ENCODE measurements at places on chromosomes 7 and 10.

GRCh38 chr7:156639426-156640256 is 933 bp upstream of the RNF32 start:
- no peak for DNase-seq

- DNase-seq: no peak
These were observed 17.2 kb upstream of the CROT start for GRCh38 chr7:87328281-87328680.

- DNase-seq: no peak
These were observed 30.9 kb downstream of the MRPS33 start for GRCh38 chr7:140983802-140984201.

GRCh38 chr10:69492746-69493462 is 41.6 kb downstream of the TSPAN15 start:
- DNase-seq: no peak

DNA sequence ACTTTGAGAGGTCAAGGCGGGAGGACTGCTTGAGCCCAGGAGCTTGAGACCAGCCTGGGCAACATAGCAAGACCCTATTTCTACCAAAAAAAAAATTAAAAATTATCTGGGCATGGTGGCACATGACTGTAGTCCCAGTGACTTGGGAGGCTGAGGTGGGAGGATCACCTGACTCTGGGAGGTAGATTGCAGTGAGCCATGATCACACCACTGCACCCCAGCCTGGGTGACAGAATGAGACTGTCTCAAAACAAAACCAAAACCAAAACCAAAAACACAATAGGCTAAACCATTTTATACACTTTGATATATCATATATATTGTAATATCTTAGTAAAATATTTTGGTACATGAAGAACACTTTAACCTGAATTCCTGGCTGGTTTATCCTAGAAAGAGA is 101.6 kb downstream of the RAPGEF5 start:
- no peak for DNase-seq

- no peak for DNase-seq
These were observed 28.0 kb upstream of the COBL start for GRCh38 chr7:51344406-51345138.

GRCh38 chr7:64541438-64542359 is 21.2 kb downstream of the ZNF680 start:
- DNase-seq: peak; percentile 33

GRCh38 chr10:103692436-103692951 is 162.9 kb downstream of the SH3PXD2A start:
- no peak for DNase-seq

DNA sequence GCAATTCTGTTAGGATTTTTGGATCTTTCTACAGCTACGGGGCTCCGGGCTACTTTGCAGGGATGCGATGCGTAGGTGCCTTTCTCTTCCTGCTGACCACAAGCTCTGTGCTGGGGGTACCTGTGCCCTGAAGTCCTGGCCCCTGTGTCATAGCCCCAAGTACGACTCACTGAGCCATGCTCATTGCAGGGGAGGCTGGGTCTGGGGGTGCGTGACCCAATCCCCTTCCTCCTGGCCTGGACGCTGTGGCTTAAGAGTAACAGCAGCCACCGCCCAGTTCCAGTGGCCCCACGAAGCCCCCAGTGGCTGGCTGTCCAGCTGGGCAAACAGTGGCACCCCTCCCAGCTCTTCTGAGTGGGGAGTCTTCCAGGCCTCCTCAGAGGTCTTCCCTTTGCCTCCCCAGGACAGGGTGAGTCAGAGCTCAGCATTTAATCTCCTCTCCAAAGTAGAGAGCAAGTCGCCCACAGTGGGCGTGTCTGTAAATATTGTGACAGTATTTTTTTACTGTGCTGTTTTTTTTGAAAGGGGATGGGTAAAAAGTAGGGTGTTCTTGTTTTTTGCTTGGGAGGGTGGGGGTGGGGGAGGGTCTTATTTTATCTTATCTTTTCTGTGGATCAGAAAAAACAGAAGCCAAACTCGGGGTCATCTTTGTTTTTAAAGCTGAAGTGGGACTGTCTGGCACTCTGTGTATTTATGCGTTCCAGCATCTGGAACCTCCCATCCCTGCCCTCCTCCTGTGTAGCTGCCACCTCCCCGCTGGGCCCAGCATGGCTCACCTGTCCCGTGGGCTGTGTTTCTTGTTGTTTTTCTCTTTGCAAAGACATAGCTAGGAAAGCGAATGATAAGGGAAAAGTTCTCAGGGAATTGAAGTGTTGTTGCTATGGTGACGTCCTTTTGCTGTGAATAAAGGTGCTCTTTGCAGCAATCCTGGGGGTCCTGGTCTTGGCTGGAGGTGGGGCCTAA is 8.2 kb downstream of the LFNG start:
- DNase-seq: no peak

DNA sequence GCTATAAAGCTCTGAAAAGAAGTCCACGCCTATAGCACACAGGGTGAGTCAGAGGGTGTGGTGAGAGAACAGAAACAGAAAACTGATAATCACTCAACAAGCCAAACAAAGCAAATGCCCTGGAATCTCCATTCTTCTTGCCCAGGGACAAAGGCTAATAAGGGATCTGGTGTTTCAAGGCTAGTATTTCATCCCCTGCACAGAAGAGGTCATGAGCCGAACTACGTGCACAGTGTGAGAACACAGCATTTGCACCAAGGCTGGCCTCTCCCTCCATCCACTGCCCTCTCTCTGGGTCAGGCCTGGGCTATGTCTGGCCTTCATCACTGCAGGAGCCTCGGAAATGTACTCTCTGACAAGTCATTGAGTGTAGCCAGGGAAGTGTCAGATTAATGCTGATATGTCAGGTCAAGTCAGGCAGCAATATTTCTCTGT is 42.7 kb downstream of the PRR15 start:
- no peak for DNase-seq

DNA sequence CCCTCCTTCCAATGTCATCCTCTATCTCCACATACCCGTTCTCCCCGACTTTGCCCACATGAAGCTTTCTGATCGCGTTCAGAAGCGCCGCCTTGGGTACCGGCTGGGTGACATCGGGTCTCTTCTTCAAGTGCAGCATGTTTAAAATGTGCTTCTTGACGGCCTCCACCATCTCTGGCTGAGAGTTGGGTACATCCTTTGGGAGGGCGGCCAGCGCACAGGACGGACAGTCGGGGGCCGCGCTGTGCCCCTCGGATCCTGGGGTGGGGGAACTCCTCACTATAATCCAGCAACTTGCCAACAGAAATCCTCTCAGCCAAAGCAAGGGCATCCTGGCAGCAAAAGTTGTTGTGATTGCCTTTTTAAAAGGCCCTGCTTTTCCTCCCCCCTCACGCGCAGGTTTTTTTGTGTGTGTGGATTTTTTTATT is 2.8 kb downstream of the INHBA start:
- DNase-seq: no peak

DNA sequence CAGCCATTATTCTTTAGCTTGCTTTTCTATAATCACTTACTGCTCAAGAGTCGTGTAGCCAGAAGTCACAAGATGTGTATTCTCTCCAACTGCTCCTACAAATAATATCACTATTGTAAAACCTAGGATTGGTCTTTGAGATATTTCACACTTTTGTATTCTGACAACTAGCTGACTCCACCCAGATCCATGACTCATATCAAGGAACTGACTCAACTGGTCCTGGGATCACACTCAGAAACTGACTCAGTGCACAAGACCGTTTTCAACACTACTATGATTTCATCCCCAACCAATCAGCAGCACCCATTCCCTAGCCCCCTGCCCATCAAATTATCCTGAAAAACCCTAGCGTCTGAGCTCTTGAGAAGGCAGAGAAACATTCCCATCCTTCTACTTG is 56.5 kb upstream of the ORC5 start:
- no peak for DNase-seq

DNA sequence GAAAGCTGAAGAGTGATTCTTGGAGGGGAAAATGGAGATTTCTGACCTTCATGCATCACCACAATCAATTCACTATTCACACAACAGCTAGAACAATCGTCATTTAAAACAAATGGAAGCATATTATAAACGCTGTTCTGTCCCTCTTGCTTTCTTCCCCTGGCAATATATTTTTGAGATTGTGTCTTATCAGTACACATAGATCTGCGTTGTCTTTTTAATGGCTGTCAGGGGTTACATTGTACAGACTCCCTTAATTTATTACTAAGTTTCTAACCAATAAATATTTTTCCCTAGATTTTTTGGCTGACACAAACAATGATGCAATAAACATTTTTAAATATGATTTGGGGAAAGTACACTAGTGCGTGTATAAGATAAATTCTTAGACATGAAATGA is 1115.7 kb upstream of the C7orf33 start:
- DNase-seq: no peak

GRCh38 chr7:105978035-105978434 is 15.0 kb downstream of the CDHR3 start:
- DNase-seq: no peak

DNA sequence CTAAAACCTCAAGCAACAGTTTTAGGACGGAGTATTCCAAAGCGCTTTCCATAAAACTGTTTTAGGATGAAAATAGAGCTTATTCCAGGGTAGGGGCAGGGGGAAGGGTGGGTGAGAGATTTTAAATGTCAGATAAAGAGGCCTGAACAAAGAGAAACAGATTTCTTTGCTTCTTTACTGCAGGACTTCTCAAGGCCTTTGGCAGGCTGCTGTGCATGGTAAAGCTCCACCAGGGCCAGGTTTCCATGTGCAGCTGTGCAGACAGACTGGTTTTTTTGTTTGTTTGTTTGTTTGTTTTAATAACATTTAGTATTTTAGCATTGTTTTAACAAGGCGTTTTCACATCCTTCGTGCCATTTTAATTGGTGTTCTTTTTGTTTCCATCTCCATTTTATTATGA is 26.3 kb downstream of the HECW1 start:
- no peak for DNase-seq

- DNase-seq: no peak
These were observed 33.4 kb downstream of the RHOBTB1 start for GRCh38 chr10:60910543-60910942.

- DNase-seq: no peak
These were observed 195.0 kb downstream of the RELN start for GRCh38 chr7:103794424-103794823.

GRCh38 chr10:68166871-68167585 is 57.7 kb downstream of the MYPN start:
- no peak for DNase-seq

DNA sequence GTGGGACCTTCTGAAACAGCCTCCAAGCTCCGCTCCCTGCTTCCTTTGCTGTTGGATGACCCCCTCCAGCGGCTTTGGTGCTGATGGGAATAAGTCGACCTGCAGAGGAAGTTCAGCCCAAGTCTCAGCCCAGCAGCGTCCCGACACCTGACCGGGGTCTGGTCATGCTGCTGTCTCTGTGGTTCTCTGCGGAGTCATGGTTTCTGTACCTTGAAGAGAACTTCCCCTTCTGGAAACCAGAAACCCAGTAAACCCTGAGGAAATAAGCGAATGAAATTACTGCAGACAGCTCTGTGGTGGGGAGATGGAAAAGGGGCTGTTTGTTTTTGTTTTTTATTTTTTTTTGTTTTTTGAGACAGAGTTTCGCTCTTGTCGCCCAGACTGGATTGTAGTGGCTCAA is 18.3 kb upstream of the ZNF12 start:
- DNase-seq: no peak

GRCh38 chr10:21347043-21347784 is 178.3 kb downstream of the SKIDA1 start:
- no peak for DNase-seq

- DNase-seq: no peak
These were observed 87.8 kb downstream of the LCOR start for GRCh38 chr10:96919785-96920430.

DNA sequence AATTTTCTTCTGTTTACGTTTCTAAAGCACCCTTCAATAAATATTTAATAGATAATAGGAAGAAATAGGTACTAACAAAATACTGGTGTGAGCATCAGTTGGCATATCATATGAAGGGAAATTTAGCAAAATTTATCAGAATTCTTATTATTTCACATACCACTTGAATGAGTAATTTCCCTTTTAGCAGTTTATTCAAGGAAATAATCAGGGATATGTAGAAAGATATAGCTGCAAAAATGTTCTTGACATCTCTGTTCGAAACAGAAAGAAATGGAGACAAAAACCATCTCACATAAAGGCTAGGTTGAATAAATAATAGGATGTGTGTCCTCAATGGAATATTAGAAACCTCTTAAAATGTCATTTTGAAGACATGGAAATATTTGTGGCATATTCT is 35.8 kb upstream of the PIP4K2A start:
- no peak for DNase-seq

- DNase-seq: no peak
These were observed 502 bp downstream of the ZNF3 start for GRCh38 chr7:100080907-100081534.

DNA sequence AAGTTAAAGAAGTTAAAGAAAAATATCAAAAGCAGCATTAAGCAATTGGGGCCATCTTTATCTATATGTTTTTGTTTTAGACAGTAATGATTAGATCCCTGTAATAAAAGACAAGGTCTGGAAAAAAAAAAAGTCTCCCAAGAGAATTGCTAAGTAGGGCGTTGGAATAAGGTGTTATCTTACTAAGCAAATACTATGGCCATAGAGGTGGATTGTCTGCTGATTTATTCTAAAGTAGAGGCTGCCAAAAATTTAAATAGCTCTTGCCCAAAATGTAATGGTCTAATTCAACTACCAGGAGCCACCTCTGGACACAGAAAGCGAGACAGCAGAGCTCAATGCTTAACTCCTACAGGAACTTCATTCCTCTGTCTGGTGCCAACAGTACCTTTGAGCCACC is 71.6 kb downstream of the HERPUD2 start:
- no peak for DNase-seq

GRCh38 chr10:76723844-76724243 is 913.8 kb downstream of the KCNMA1 start:
- DNase-seq: no peak

DNA sequence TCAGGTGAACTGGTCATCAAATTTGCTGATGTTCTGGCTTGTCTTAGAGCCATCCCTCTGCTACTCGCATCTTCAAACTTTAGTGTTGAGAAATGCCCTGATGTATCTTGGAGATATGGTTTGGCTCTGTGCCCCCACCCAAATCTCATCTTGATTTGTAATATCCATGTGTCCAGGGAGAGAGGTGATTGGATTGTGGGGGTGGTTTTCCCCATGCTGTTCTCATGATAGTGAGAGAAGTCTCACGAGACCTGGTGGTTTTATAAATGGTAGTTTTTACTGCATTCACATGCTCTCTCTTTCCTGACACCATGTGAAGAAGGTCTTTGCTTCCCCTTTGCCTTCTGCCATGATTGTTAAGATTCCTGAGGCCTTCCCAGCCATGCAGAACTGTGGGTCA is 74.0 kb upstream of the AFAP1L2 start:
- DNase-seq: no peak

- DNase-seq: peak; percentile 11
These were observed 1214.1 kb downstream of the SORCS1 start for GRCh38 chr10:105950410-105950809.

DNA sequence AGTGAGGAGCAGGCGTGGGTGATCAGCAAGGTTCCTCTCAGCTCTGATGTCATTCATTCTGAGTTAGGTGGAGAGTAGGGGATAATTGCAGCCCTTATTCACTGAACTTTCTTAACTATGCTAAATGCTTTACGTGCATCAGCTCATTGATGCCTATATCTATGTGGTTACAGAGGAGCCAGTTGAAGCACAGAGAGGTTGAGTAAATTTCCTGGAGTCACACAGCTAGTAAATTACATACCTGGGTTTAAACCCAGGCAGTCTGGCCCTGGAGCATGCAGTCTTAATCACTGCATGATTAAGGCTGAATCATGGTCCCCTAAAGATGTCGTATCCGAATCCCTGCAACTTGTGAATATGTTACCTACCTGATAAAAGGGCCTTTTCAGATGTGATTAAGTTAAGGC is 99.6 kb downstream of the GRK5 start:
- no peak for DNase-seq

Measured in T1000 (cell line).